Activated naive CD4-positive, alpha-beta T cell treated with anti-CD3 and anti-CD28 coated beads, Interleukin-2, amount 50 U/mL, for 16 hours (primary cell): ENCODE measurements at places on chromosomes 11 and 22.
A peak's percentile ranks its signal among the peaks of the same experiment; 100 is the strongest.

- no peak for DNase-seq
These were observed 31.5 kb downstream of the PTPRJ start for GRCh38 chr11:48011798-48012391.

DNA sequence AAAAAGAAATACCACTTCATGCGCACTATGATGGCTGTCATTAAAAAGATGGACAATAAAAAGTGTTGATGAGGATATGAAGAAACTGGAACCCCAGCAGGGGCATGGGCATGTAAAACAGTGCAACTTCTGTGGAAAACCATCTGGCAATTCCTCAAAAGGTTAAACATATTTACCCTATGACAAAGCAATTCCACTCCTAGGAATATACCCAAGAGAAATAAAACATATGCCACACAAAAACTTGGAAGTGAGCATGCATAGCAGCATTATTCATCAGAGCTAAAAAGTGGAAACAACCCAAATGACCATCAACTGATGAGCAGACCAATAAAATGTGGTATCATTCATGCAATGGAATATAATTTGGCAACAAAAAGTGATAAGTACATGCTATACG is 50.1 kb downstream of the LRRC32 start:
- DNase-seq = no peak

DNA sequence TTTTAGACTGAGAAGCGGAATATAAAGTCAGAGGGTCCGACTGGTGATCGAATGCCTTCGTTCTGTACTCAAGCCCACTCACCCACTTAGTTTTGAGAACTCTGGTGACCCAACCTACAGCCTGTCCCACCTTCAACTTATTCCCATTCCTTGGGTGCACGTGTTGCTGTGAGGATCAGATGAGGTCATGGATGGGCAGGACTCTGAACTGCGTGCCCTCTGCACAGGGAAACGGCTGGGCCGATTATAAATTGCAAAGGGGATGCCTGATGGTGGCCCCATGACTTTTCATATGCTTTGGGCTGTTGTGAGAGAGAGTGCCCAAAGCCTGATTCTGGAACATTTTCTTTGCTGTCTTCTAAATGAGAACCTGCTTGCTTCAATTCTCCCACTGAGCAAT is 16.0 kb upstream of the EHF start:
- no peak for DNase-seq

- no peak for DNase-seq
These were observed 30.5 kb upstream of the TTC28 start for GRCh38 chr22:28710107-28710506.

- no peak for DNase-seq
These were observed 1.8 kb upstream of the FLI1 start for GRCh38 chr11:128691802-128692752.

GRCh38 chr11:45936511-45937054 is 14.1 kb downstream of the LARGE2 start:
- no peak for DNase-seq

DNA sequence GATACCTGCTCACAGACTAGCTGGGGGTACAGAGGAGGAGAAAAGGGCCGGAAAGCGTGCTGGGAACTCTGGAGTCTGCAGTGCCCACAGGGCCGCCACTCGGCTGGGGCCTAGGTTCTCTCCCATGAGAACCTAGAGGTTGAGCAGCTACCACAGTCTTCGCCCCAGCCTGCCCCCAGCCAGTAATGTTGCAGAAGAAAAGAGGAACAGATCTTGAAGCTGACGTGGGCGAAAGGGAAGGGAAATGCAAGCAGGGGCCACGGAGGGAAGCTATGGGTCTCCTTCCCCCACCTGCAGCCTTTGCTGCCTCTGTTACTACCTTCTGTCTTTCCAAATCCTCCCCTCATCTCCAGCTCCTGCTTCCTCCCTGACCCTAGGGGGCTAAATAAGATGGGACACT is 28.8 kb upstream of the P2RY2 start:
- no peak for DNase-seq

DNA sequence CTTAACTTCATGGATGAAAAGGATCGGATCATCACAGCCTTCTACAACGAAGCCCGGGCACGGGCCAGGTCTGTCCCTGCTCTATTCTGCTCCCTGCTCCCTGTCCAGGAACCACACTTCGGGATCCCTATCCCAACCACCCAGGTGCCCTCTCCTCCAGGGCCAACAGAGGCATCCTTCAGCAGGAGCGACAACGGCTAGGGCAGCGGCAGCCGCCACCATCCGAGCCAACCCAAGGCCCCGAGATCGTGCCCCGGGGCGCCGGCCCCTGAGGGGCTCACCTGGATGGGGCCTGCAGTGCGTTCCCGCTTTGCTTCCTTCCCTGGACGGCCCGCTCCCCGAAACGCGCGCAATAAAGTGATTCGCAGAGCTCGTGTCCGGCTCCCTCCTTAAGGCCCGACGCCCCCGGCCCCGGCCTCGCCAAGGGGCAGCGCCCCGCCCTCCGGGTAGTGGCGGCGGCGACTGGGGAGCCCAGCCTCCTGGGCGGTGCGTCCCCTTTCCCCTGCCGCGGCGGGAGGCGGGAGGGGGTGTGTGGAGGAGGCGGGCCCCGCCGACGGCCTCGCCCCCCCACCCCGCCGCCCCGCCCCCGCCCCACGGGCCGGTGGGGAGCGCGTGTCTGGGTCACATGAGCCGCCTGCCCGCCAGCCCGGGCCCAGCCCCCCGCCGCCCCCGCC is at the start of gene VEGFB:
Gene VEGFB, plus strand, starts transcription at position 672 of the 674 bp plus-strand sequence. CDS start 250 bp downstream, outside the sequence.
- peak; percentile 69 for DNase-seq

DNA sequence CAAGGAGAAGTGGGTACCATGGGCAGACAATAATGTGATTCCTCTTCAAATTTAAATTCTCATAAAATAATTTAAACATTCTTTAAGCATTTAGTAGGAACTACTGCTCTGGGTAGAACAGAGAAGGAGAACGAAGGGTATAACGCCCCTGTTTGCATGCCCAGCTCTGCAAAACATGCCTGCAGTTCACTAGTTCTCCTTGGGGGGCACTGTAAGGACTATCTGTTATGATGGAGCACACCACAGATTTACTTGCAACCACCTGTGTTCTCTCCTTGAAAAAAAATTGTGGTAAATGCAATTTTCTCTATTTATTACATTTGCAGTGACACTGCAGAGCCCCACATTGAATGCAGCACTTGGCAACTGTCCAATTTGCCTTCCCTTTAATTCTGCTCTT is 100.3 kb downstream of the GUCY1A2 start:
- DNase-seq = no peak

DNA sequence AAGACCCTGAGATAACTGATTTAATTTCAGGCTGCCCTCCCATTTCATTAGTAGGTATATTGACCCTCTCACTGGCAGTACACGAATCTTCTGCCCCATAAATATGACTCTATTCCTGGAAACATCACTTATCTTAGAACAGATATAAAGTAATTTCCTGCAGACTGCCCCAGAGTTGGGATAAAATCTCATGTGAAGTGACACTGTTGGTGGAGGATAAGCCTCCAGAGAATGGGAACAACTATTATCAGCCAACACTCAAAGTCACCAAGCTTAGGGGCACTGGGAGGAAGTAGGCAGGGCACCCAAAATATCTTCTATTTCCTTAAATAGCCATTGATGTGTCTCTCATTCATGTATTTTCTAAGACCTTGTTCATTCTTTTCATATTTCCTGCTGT is 8.2 kb downstream of the OR51B5 start:
- DNase-seq = no peak

- peak; percentile 27 for DNase-seq
These were observed 748 bp downstream of the RAB30 start for GRCh38 chr11:83070731-83071566.

DNA sequence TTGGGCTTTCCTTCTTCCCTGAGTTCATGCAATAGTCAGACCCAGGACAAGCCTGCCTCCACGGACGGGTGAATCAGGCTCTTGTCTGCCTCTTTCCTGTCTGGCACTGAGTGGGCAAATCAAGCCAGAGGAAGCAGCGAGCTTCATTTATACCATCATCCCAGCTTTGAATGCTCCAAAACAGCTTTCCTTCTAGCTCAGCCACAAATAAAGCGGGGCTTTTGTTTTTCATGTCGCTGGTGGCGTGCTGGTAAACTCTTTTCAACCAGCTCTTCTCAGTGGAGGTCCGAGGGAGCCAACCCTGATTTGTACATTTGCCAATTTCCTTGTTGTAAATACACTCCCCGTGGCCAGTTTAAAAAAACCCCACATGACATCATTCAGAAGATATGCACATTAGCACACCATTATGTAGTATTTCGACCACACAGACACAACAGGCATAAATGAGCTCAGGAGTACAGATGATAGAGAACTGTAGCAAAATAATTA is 8.6 kb downstream of the C11orf91 start:
- DNase-seq = no peak

DNA sequence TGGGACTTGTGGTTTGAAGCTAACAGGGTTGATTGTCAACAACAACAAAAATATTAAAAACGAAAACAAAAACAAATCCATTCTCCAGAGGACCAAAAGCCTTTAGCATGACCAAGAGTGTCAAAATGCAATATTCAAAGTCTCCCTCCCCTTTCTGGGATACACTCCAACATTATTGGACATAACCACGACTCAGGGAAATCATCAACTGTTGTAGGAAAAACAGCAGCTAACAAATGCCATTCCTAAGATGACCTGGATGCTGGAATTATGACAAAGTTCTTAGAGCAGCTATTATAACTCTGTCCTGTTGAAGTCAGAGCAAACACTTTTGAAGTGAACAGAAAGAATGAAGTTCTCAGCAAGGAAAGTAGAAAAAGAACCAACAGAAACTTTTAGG is 143.0 kb downstream of the TMEM135 start:
- DNase-seq = no peak

DNA sequence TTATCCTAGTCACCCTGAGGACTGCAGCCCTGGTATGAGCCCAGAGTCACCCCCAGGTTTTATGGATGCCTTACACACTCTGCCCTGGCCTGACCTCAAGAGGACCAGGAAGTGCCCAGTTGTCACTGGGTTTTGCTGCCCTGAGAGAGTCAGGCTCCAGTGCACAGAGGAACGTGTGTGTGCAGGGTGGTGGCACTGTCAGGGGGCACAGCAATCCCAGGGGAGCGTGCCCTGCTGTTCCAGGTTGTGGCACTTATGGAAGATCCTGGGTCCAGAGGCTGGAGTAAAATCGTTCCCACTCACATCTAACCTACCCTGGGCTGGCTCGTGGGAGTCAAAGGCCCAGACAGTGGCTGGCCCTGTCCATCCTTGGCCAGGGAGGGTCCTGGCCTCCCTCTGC is 7.6 kb downstream of the APOBEC3A start:
- no peak for DNase-seq

- no peak for DNase-seq
These were observed 14.1 kb downstream of the PLCB3 start for GRCh38 chr11:64265176-64266160.

DNA sequence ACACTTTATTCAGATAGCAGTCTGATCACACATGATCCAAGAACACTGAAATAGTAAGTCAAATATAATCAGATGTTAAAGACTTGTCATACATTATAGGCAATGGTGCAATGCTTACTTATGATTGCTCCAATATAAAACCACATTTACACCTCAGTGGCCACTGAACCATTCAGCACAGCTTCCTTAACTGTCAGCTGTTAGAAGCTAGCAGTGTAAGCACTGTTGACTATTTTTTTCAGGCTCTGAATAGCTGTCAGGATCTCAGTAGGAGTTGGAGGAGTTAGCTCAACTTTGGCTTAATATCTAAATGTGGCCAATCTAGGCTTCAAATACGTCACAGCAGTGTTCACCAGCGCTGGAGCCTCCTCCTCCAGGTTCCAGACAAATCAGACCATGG is 36.6 kb downstream of the METTL15 start:
- no peak for DNase-seq

- DNase-seq = no peak
These were observed 50.1 kb upstream of the FLI1 start for GRCh38 chr11:128643661-128644317.

GRCh38 chr11:76857781-76858410 is 2.8 kb upstream of the ACER3 start:
- DNase-seq = no peak

- DNase-seq = no peak
These were observed 66.0 kb upstream of the KIRREL3 start for GRCh38 chr11:127066401-127067090.

GRCh38 chr11:89612096-89612495 is 98.0 kb upstream of the TRIM77 start:
- no peak for DNase-seq

- no peak for DNase-seq
These were observed 4.0 kb downstream of the JRKL start for GRCh38 chr11:96393753-96394348.

- no peak for DNase-seq
These were observed 582.2 kb upstream of the CADM1 start for GRCh38 chr11:116086426-116086825.
